Left renal pelvis (tissue), 4 donors: ENCODE measurements at places on chromosomes 3 and 15. TPM values are rescaled to one million over a fixed set of nuclear protein-coding genes. Genes with fewer than 3 reads are reported as not detected.

PLAAT1 gene
- polyA plus RNA-seq = 1.1 TPM

GRCh38 chr3:5192571-5193365, 5.3 kb downstream of the EDEM1 start:
- DNase-seq = no peak

CFAP100 gene
- 0.46 TPM for polyA plus RNA-seq

FOXL2NB gene
- polyA plus RNA-seq = not detected

CYP1A2 gene
- polyA plus RNA-seq = 0.14 TPM

DNA sequence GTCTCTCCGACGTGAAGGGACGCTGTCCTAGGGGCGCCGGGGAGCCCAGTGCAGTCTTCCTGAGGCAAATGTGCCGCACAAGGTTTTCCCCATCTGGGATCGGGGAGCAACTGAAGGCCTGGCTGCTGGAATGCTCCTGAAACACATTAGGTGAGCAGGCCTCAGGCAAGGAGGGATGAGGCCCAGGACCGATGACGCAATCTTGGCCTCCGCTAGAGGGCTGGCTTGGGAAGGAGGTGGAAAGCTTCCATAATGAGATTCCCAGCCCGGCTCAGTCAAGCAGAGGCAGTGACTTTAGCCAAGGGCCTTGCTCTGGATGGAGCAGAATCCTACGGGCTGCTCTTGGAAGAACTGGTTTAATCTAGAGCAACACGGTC, 50.8 kb downstream of the CPN2 start:
- no peak for DNase-seq

TGM4 gene
- polyA plus RNA-seq = not detected

CHST13 gene
- polyA plus RNA-seq = 3.1 TPM

- DNase-seq = no peak
Measured at GRCh38 chr3:117874028-117874690, 1160.5 kb downstream of the IGSF11 start.

DNA sequence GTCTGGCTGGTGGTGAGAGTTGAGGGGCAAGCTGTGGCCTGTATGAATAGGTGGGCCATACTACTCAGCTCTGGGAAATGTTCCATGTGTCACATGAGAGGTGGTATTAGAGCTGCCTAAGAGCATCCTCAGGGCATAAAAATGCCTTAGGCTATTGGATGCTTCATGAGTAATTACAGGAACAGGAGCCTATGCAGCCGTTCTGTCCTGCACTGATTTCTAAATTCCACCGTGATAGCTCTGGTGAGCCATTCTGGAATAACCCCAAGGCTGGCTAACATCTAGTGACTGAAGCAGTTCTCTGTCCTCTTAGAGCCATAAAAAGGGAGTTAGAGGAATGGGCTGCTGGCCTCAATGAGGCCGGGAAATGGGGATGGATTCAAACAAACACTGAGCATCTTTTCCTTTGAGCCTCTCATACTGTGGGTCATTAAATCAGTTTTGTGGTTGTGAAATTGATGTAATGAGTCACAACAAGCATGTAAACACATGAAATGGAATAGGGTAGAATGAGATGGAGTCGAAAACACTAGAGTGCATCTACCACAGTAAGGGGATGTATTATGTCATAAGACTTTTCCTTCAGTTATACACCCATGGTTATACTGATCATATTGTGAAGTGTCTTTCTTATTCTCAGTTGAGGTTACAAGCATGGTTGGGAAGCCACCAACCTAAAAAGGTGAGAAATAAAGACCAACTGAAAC, 41.0 kb downstream of the DGKG start:
- no peak for DNase-seq

GRCh38 chr3:146160321-146160963, 542 bp downstream of the PLOD2 start:
- DNase-seq = peak; percentile 65

C3orf49 gene
- 0.50 TPM for polyA plus RNA-seq

DNA sequence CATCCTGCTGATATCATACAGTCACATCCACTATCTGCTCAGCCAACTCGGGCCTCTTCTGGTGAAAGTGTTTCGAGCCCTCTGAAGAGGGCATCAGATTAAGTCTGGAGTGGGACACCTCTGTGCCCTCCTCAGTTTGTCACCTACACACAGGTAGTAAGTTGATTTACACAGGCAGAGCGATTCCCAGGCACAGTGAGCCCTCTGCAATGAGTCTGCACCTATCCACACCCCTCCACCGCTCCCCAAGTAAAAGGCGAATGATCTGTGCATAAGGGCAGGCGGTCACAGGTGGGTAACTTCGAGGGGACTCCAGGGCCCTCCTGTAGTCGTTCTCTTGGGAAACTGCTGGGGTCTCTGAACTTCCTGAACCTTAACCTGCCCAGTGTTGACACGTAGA, 152.0 kb downstream of the ATP10A start:
- DNase-seq = no peak

DNA sequence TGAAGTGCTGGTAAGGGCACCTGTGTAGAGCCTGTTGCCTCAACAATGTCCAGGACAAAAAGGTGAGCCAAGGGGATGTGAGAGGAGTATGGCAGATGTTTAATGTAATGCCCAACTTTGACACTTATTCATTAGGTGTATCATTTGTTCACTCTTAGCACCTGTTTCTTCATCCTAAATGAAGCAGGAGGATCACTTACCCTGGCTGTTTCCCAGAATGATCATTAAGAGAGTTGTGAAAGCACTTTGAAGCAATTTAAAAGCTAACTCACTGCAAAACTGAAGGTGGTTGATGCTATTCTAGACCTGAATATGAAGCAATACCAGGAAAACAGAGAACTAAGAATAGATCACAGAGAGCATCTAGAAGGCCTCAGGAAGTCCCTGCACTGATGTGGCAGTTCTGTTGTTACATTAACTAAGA, 3.4 kb upstream of the HHLA2 start:
- DNase-seq = no peak

DNA sequence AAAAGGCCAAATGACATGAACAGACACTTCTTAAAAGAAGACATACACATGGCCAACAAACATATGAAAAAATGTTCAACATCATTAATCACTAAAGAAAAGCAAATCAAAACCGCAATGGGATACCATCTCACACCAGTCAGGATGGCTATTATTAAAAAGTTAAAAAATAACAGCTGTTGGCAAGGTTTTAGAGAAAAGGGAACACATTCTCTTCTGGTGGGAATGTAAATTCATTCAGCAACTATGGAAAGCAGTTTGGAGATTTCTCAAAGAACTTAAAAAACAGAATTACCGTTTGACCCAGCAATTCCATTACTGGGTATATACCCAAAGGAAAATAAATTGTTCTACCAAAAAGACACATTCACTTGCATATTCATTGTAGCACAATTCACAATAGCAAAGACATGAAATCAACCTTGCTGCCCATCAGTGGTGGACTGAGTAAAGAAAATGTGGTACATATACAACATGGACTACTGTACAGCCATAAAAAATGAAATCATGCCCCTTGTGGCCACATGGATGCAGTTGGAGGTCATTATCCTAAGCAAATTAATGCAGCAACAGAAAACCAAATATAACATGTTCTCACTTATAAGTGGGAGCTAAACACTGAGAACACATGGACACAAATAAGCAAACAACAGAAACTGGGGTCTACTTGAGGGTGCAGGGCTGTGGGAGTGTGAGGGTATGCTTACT, 190.7 kb upstream of the MCTP2 start:
- DNase-seq = no peak

DNA sequence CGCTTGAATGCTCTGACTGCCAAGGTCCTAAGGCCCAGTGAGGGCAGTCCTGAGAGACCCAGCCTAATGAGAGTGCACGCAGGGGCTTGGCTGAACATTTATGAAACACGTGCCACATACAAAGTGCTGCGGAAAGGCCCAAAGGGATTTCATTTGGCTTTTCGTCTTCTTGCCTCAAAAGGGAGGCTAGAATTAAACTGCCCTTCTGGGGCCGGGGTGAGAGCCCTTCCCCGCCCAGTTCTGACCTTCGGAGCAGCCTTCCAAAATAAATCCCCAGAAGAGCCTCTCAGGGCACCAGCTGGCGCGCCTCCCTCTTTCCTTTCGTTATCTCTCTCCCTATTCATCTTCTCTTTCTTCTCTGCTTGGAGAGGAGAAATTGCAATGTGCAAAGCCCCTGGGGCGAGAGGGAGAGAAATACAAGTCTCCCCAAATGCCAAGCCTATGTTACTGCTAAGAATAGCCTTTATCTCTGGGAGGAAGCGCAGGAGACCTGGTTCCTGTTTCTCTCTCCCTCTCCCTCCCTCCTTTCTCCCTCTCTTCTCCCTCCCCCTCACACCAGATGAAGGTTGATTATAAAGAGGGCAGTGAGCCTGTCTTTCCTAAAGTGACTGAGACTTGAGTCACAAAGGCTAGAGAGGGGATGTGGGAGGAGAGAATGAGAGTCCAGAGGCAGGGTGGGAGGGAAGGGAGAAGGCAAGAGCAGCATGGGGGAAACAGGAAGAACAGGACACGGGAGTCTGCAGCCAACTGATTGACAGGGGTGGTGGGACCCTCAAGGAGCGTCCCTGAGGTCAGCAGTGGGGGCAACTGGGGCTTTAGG, 36.7 kb upstream of the NDUFB4 start:
- no peak for DNase-seq
